ENCODE measurements at places on chromosomes 1 and 21. TPM values are rescaled to one million over a fixed set of nuclear protein-coding genes. Genes with fewer than 3 reads are reported as not detected.

DNA sequence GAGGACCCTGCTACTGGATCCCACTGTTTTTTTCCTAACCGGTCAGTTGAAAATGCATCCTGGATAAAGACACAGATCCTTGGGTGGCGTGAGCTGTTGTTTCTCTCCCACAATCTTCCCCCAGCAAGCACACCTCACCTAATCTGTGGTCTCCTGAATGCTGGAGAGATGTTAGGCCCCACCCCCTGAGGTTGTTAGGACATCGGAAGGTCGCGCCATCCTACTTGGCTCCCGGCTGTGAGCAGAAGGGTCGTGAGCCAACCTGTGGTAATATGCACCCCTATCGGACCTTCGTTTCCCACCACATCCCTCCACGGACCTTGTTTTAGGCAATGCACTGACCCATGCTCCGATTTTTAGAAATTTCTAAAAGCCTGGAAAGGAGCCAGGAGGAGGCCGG is 89.9 kb upstream of the IPO9 start:
- DNase-seq = no peak

DNA sequence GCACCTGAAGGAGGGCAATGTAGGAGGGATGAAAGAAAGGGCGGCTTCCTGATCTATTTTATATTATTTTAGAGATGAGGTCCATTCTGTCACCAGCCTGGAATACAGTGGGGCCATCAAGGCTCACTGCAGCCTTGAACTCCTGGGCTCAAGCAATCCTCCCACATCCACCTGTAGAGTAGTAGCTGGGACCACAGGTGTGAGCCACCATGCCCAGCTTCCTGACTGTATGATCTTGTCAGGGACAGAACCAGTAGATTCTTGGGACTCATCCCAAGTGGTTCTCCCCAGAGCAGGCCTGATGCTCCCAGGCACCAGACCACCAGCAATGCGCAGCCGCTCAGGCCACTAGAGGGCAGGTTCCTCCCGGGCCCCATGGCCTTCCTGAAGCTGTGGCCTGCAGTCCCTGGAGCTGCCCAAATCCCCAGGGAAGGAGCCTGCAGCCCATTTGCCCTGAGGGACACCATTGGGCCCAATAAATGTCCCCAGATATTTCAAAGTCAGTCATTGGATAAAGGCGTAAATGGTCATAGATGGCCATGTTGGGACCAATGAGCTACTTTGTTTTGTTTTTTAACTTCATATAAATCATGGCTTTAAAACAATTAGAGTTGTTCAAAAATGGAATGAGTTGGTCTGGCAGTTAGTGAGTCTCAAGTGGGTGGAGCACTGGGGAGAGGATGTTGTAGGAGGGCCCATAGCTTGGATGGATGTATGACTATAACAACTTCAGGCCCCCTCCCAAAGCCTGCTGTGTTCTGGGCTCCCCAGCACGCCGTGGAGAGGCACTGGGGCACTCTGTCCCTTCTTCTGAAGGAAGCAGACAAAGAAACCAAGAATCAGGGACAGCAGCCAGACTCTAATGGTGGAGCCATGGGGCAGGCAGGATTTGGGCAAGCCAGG is 44.7 kb upstream of the GOLT1A start:
- DNase-seq = peak; percentile 29

DNA sequence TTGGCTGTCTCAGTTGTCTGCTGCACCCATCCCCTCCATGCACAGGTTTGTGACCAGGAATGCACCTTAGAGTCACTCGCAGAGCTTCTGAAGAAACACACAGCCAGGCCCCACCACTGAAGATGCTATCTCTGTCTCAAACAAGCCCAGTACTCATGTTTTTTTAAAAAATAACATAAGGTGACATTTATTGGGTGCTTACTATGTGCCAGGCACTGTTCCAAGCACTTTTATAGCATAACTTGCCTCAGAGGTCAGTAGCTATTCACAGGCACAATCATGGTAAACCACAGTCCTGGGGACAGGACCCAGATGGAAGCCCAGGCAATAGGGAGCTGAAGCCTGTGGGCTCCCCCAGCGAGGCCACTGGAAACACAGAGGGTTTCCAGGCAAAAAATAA is 8.8 kb upstream of the ATP13A2 start:
- no peak for DNase-seq

Gene GBP7
- total RNA-seq = not detected

Gene ZNF669
- total RNA-seq = 20.8 TPM

Gene OR2L3
- 0.10 TPM for total RNA-seq

Gene OR2G6
- 1.8 TPM for total RNA-seq
